ENCODE measurements at places on chromosomes 2 and 18. TPM values are rescaled to one million over a fixed set of nuclear protein-coding genes. Genes with fewer than 3 reads are reported as not detected.

The CYP1B1 gene
- 1.7 TPM for polyA plus RNA-seq

DNA sequence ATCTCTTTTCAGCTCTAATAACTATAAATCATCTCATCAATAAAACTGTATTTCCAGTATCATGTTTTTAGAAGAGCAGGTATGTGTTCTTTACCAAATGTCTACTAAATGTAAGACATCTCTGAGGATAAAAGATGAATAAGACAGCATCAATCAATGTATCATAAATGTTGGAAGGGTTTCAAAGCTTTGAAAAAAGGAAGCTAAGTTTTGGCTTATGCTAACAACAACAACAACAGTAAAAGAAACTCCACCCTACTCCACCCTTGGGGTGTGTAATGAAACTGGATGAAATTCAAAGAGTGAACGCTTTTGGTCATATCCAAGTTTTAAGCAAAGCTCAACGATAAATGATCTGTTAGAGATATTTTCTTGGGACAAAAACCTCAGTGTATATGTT, 17.1 kb downstream of the PRKD3 start:
- H3K36me3 ChIP-seq: no peaks in the 10 kb centered on the region
- H3K4me3 ChIP-seq: no peak overlapping the region
- H3K27me3 ChIP-seq: no peaks in the 10 kb centered on the region
- no peak for DNase-seq
- peaks cover 75% of the 10 kb centered on the region for H3K4me1 ChIP-seq
- no peak overlapping the region for H3K27ac ChIP-seq

The CDH2 gene
- polyA plus RNA-seq: not detected

The SERPINB2 gene
- polyA plus RNA-seq: not detected

DNA sequence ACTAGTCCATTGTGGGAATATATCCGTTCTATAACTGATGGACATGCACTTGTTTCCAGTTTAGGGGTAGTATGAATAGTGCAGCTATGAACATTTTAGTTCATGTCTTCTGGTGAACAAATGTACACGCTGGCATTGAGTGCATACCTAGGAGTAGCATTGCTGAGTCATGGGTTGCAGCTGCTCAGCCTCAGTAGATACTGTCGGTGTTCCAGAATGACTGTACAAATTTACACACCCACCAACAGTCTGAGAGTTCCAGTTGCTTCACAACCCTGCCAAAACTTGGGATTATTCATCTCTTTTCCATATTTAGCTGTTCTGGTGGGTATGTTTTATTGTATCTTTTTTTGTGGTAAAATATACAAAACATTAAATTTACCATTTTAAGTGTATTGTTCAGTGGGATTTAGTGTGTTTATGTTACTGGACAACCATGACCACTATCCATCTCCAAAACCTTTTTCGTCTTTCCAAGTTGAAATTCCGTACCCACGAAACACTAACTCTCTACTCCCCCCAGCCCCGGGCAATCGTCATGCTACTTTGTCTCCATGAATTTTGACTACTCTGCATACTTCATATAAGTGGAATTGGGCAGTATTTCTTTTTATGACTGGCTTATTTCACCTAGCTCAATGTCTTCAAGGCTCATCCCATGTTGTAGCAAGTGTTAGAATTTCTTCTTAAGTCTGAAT, 281.0 kb downstream of the PRKCE start:
- no peak for DNase-seq
- H3K27me3 ChIP-seq: no peaks in the 10 kb centered on the region
- H3K4me1 ChIP-seq: peaks cover 8% of the 10 kb centered on the region
- no peaks in the 10 kb centered on the region for H3K36me3 ChIP-seq
- no peak overlapping the region for H3K4me3 ChIP-seq

Measured in immature natural killer cell (primary cell).